ENCODE measurements at places on chromosomes 3 and 15.

DNA sequence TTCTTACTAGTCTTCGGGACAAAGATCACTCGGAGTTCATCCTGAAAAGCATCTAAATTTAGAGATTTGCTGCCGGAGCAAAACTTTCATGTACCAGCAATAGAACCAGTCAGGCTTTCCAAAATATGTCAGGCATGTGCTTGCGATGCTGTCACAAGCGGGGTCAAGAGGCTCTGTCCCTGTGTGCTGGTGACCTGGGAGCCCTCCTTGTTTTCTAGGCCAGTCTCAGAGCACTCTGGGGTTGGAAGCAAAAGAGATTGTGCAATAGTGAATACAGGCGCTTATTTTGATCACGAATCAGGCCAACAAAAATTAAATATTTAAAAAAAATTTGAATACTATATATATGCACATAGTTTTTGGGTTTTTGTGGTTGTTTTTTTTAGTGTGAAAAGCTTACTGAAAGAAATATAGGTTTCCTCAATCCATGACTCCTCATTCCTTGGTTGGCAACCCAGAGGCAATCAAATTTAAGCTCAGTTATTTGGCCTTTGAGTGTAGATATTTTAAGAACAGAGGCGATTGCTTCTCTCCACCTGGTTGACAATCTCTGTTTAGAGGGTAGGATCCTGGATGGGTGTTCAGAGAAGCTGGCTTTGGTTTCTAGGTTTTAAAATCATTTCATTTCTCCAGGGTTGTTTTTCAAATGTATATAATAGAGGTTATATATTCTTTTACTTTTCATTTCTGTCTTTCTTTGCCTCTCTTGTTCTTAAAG, 8.4 kb upstream of the KLHL24 start:
- no peak for DNase-seq

GRCh38 chr15:78055919-78056713, 21.4 kb downstream of the TBC1D2B start:
- no peak for DNase-seq

DNA sequence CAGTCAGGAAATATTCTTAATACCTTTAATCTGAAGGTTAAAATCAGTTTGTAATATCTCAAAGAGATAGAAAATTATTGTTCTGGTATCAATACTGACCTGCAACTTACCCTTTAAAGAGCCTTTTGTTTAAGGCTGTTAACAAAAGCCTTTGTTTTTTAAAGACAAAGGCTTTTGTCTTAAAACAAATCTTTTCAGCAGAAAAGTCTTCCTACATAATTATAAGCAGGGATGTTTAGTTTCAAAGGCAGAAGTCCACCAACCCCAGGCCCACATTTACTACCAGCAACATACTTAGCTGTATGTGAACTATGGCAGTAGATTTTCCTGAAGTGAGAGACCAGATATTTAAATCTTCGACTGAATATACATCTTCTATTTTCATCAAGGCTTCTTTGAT, 36.2 kb downstream of the SLC30A4 start:
- no peak for DNase-seq

DNA sequence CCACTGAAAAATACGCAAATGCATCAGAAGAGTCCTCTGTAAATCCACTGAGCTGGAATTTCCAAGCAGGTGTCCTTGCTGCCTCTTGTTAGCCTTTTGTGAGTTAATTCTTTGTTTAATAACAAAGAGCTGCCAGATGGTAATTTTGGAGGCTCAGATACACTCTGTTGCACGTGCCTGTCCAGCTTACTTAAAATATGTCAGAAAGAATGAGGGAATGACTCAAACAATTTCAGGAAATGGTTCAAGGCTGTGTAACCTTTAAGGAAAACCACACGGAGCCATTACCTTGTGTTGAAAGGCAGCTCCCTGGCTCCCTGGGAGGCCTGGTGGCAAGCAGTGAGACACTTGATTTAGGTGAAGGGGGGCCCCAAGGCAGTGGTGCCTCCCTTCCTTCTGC, 302.2 kb upstream of the CTDSPL start:
- DNase-seq: no peak
